Stimulated activated CD8-positive, alpha-beta memory T cell treated with anti-CD3 and anti-CD28 coated beads, Interleukin-15, amount 100 ng/mL, for 24 hours (primary cell): ENCODE measurements at places on chromosomes 5 and 9.

DNA sequence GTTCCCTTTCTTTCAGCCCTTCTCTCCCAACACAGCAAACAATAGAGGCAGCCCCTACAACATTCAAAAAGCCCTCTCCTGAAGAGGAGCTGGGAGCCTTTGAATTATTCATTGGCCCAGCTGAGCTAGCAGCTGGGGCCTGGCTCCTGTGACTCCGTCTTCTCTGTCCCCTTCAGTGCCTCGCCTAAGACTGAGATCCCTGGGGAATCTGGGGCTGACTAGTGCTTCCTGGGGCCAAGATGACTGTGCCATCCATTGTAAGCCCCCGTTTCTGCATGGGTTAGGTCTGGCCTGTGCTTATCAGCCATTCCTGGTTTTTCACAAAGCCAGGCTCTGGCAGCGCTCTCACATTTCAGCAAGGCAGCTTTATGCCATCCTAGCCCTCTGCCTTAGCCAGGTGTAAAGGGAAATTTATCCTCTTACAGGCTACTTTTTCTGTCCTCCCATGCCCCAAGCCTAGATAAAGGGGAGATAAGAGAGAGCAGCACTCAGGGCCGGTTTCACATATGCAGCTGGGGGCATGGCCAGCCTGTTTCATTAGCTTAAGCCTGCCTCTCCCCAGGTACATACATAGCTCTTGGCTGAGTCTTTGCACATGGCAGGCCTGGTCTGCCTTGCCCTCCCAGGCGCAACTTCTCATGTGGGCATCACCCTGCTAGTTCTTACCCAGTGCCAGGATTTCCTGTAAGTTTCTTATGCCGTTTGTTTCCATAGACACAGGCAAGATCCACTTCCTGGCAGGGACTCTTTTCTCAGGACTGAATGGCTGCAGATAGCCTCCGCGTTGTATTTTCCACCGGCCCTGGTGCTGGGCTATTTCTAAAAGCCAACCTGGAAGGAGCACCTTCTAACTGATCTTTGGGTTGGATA lies 15.8 kb downstream of the PTPA start:
- no peak for DNase-seq

DNA sequence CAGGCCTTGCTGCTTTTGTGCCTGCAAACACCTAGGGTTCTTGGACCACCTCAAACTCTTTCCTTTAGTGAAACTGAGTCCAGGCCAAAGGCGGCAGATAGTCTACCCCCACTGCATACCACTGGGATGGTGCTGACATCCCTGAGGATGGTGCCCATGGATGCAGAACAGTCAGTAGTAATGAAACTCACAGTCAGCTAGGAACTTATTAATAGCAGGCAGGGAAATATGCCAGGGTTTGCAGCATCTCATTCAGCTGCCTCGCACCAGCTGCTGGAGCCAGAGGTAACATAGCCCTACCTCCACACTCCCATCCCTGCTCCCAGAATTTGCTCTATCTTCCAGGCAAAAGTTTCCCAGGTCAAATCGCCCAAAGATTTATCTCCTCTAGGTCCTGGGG lies 189.1 kb downstream of the SREK1 start:
- no peak for DNase-seq

- no peak for DNase-seq
These were observed 755.2 kb downstream of the BRINP1 start for GRCh38 chr9:118613996-118614395.

DNA sequence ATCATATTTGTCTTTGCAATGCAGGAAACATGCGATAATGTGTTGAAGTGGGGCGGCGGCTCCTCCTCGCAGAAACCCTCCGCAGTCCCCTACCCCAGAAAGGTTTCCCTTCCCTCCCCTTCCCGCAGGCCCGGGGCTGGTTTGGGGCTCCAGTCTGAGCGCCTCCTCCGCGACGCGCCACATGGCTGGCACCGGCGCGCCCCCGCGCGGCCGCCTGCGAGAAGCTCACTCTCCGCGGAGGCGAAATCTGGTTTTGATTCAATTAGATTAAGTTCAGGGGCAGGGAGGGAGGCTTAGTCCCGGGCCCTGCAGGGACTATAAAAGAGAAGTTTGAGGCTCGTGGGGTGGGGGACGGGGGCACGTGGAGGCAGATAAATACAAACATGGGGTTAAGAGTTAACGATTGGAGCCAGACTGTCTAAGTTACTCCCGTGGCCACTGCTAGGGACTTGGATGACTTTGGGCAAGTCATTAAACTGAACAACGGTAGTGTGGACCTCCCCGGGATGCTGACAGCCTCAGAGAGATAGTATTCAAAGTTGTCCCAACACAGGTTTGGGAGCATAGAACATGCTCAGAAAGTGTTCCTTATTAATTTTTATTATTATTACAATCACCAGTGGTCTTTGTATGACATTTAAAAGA lies 69.4 kb downstream of the MSX2 start:
- peak; percentile 18 for DNase-seq

DNA sequence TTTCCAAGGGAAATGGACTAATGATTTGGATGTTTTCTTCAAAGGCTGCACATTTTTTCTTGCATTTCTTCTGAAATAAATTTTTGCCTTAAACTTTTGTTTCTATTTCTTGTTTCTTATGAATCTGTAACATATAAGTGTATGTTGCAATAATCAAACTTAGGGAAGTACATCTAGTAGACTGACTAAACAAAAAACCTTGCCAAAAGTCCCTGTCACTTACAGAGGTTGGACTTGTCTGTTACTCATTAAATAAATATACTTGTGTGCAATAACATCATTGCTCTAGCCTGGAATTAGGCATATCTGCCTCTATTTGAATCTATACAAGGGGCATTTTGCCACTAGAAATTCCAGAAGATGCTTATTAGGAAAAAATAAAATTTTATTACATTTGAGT lies 56.6 kb downstream of the C6 start:
- DNase-seq = no peak

- no peak for DNase-seq
These were observed 78.4 kb downstream of the RXRA start for GRCh38 chr9:134404376-134405358.

DNA sequence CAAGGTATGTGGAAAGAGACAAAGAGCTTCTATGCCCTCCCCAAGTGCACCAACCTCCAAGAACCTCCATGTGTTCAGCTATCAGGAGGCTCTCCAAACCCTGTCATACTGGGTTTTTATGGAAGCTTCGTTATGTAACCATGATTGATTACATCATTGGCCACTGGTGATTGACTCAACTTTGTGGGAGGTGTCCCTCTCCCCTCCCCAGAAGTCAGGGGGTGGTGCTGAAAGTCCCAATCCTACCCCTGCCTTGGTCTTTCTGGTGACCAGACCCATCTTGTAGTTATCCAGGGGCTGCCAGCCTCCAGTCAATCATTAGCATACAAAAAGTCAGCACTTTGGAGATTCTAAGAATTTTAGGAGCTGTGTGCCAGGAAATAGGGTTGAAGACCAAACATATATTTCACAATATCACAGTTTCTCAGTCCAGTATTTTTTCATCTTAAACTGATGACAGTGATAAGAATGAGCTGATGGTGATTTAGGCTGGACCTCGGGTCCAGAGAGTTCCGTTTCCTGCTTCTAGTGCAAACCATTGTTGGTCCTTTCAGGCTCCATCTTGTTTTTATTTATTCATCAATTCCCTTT lies 27.3 kb upstream of the FANCC start:
- DNase-seq = no peak
